Foreskin fibroblast (primary cell): ENCODE measurements at places on chromosomes 5 and 9.

DNA sequence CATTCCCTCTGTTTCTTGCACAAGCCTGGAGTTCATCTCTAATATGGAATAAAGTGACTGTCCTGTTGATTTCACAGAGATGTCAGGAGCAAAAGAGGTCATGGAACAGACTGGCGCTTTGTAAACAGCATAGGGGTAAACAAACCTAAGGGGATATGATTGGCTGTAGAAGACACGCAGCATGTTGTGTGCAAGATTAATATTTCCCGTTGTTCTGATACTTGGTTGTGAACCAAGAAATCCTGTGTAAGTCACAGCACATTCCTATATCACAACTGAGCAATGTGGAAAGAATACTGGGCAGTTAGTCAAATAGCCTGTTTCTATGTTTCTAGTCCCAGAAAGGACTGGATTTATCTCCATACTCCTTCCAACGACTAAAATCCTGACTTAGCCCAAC lies 3.2 kb downstream of the ADAMTS12 start:
- DNase-seq, result peak; percentile 71

- no peak for DNase-seq
Observed at GRCh38 chr9:92196400-92196799, 81.2 kb upstream of the SPTLC1 start.

DNA sequence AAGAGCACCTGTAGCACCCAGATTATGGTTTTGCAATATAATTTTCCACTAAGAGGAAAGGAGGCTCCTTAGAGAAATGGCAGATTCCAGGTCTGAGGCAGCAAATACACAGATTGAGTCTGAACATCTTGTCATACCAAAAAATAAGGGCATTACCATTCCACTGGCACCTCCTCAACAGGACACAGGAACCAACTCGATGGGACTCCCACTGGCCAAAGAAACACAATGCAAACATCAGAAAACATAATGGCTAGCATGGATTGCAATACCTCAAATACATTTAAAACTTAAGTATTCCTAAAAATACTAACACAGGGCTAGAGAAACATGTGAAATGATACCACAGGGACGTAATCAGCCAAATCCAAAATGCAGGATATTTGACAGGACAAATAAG lies 12.4 kb upstream of the RANBP17 start:
- DNase-seq, result no peak

DNA sequence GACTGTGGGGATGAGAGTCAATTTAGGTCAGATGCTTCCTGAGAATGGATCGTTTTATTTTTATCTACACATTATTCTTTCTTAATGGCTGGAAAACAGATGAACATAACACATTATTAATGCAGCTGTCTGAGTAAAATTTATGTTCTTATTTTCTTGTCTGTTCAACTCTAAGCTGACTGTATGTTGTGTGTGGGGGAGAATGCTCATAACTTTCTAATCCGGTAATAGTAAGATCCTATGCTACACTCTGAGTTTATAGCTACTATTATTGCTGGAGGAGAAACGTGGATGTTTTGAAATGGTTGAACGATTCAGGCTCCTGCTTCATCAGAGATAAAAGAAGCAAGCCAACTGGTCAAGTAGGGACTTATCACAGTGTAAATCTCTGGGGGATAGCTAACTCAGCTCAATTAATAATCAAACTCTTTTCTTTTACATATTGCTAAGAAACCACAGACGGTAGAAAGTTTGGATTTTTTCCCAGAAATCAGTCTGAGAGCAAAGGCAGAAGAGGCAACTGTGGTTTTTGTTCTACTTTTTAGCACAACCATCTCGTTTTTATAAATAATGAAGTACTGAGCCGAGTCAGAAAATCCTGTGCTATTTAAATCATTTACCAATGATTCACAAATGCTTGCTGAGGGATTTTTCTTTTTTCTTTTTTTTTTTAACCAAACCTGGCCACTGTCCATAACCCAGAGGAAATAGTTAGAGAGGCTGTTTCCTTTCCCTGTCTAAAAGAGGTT lies 265.0 kb upstream of the FAM174A start:
- no peak for DNase-seq

GRCh38 chr9:132008855-132009812 lies 70.5 kb downstream of the MED27 start:
- DNase-seq, result no peak

GRCh38 chr9:84554069-84554664 lies 115.4 kb upstream of the NTRK2 start:
- DNase-seq, result no peak
